Astrocyte of the hippocampus (primary cell): ENCODE measurements at places on chromosomes 11 and 22.
A peak's percentile ranks its signal among the peaks of the same experiment; 100 is the strongest.

GRCh38 chr11:93492464-93493251 lies 50.5 kb downstream of the SMCO4 start:
- DNase-seq = no peak

- peak; percentile 36 for DNase-seq
Measured at GRCh38 chr11:42422090-42422489, 889.7 kb upstream of the API5 start.

DNA sequence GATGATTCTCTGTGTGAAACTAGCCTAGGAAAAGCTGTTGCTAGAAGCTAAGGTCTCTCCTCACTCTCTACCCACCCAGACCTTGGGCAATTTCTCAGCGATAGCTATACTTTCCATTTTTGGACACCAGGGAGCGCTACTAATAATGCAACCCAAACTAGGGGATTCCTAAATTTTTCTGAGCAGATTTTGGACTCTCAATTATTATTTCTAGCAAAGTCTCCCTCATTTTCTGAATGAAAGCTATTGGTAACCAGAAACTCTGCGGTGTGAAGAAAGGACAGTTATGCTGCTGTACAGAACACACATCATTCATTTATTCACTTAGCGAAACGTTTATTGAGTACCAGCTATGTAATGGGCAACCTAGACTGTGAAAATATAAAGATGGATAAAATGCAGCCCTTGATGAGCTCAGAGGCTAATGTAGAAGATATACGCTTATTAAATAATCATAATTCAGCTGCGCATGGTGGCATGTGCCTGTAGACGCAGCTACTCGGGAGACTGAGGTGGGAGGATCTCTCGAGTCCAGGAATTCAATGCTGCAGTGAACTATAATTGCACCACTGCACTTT lies 6.1 kb upstream of the STIM1 start:
- DNase-seq = peak; percentile 68

GRCh38 chr22:49968313-49968830 lies 7.8 kb downstream of the PIM3 start:
- DNase-seq = peak; percentile 2

DNA sequence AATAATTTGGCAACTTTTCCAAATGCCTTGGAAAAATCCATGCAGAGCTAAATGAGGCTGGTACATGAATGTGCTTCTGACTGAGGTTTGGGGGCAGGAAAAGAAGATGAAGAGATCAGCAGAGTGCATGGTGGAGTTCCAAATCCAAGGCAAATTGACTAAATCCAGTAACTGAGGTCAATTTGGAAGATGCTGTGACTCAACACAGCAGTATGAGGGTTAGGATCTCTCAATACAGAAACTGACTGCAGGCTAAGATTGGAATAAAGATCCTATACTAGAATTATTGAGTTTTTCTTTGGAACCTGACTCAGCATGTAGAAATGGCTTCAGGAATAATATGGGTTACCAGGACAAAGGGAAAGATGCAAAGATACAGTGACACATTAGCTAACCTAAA lies 99.3 kb upstream of the FAT3 start:
- peak; percentile 5 for DNase-seq

DNA sequence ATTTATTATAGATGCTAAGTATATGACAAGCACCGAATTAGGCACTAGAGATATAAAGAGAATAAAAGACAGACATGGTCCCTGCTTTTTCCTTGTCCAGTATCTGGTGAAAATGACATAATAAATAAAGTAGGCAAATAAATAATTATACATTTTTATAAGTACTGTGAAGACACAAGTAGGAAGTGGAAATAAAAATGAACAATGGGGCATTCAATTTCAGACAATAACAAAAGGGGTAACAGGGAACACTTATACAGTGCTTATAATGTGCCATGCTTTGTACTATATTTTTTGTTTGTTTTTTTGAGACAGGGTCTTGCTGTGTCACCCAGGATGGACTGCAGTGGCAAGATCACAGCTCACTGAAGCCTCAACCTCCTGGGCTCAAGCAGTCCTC lies 4.3 kb downstream of the KBTBD3 start:
- DNase-seq = no peak

DNA sequence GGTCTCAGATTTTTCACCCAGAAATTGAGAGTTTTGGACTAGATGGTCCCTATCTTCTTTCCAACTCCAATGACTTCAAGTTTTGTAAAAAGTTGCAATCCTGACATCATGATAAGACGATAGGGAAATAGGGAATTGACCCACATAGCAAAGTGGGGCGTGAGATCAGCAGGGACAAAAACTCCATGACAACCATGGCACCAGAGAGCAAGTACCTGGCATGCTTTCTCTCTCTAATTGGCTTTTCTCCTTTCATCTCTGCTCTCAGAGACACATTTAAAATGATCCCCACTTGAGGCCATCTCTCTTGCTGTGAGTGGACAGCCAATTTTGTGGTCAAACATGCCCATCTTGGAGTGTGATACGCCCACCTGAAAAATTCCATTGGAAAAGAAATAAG lies at the start of gene OR5AN1:
Gene OR5AN1 (plus strand): TSS at position 301 of the 400 bp plus-strand sequence. CDS start 5,564 bp downstream, outside the sequence.
- DNase-seq = no peak

DNA sequence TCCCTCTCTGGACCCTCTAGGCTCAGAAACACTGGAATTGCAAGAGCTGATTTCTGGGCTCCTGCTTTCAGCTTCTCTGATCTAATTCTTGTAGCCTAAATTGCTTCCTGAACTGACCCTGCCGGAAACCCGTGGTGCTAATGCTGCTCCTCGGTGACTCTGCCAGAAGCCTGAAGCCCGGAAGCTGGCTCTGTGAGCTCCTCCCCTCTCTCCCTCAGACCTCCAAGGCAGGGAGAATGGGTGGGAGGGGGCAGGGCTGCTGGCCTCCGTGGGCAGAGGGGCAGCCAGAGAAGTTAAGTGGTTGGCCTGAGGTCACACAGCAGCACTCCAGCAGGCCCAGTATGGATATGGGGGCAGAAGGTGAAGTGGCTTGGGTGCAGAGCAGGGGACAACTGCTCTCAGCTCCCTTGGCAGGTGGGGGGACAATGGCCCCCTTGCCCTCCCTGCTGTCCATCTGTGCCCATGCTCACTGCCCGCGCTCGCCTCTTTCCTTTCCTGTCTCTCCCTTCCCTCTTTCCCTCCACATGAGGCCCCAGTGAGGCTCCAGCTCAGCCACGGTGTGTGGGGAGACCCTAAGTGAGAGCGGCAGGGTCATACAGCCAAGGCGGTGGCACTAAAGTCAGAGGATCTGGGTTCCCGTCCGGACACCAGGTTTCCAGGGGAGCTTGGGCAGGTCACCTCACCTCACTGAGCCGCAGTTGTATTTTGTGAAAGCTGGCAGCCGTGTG lies 16.2 kb downstream of the CAPN5 start:
- DNase-seq = no peak

DNA sequence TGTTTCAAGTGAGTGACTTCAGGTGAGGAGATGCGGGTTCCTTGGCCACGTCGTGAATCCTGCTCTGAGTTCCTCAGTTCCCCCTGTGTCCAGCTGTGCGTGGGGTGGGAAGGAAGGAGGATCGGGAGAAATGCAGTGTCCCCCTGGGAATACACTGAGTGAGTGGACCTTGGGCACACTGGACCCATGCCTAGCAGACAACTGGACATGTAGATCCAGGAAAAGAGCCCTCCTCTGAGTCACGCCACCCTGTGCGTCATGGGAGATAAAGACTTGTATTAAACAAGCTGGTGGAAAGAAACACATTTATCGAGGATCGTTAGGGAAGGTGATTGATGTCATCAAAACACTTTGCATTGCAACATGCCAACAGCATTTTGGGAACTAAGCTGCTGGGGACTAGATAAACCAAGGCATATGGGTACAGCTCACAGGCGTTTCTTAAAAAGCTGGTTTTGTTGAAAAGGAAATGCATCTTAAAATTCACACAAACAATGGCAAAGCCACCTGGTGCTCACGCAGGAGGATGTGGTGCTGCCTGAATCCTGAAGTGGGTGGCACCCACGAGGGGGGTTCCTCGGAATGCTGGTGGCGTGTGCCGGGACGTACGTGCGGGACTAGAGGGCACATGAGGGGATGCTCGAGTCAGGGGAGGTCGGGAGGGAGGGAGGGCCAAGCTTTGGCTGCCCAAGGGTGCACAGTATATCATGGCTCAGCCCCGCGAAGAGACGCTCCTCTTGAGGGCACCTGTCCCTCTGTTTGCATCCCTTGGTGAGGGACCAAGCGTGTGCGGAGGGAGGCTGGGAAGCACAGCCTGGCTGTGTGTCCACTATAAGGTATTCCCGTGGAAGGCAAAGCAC lies 303.5 kb downstream of the TBC1D22A start:
- DNase-seq = peak; percentile 72

- DNase-seq = no peak
Measured at GRCh38 chr11:10429526-10429925, 25.5 kb upstream of the AMPD3 start.

GRCh38 chr11:45250035-45250718 lies 36.0 kb downstream of the SYT13 start:
- DNase-seq = no peak

GRCh38 chr22:43191831-43192230 lies 4.9 kb upstream of the TTLL12 start:
- no peak for DNase-seq

DNA sequence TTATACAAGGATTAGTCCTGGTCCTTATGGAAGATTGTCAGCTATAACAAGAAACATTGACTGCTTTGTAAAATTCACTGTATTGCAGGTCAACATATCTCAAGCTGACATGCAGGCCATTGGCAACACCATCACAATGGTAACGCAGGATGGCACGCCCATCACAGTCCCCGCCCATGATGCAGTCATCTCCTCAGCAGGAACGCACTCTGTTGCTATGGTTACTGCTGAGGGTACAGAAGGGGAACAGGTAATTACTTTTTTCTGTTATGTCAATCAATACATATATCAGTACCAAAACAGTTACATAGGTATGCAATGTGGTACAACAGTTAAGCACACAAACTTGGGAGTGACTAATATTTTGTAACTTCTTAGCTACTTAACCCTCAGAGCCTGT lies 55.3 kb downstream of the ZNF143 start:
- DNase-seq = no peak

GRCh38 chr22:44723801-44724200 lies 21.8 kb downstream of the PRR5 start:
- DNase-seq = peak; percentile 34
